ENCODE measurements at places on chromosomes 4 and X.
A peak's percentile ranks its signal among the peaks of the same experiment; 100 is the strongest.

- no peak for DNase-seq
Measured at GRCh38 chr4:89142691-89143669, 31.6 kb downstream of the TIGD2 start.

GRCh38 chr4:76750716-76751115 is 147.2 kb downstream of the SOWAHB start:
- no peak for DNase-seq

GRCh38 chrX:15853586-15854079 is 980 bp downstream of the AP1S2 start:
- no peak for DNase-seq

- DNase-seq: no peak
Measured at GRCh38 chr4:1166509-1167243, 5.7 kb downstream of the SPON2 start.

- no peak for DNase-seq
Measured at GRCh38 chrX:122622795-122623194, 561.3 kb upstream of the GRIA3 start.

GRCh38 chrX:111309083-111309482 is 38.8 kb upstream of the CAPN6 start:
- no peak for DNase-seq

DNA sequence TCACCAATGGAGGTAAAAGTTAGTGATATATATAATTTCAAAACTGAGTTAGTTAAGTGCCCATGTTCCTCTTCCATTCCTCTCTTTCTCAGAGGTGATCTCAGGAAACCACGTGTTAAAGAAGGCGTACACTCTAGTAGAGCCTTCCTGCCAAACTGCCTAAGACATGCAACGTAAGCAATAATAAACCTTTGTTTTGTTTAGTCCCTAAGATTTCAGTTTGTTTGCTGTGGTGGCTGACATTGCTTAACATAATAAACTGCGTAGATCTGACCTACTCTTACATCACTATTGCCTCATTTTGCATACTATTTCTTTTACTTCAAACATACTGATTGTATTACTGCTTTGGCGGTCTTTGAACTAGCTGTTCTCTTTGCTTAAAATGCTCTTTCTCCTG is 99.2 kb downstream of the JADE1 start:
- no peak for DNase-seq

DNA sequence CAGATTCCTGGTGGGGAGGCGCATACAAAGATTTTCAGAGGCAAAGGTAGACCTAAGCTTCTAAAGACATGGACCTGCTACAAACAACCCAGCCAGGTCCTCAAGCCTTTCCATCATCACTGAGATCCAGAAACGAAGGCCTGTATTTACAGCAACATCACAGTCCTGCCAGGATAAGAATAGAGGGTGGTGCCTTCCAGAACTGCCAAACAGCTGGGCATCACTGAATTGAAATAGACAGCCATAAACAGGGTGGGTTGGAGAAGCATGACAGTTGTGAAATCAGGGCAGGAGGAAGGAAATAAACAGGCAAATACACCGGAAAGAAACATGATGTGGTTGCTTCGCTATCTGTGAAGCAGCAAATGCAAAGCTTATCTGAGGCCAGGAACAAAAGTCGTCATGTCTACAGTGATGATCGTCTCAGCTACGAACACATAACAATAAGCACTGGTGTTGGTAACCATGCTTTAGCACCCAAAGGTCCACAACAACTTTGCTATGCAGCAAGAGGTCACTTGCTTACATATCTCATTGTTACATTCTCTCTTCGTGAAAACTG is 6.7 kb upstream of the TMEM154 start:
- DNase-seq: no peak

- DNase-seq: no peak
Measured at GRCh38 chr4:7867701-7868435, 71.8 kb downstream of the AFAP1 start.

DNA sequence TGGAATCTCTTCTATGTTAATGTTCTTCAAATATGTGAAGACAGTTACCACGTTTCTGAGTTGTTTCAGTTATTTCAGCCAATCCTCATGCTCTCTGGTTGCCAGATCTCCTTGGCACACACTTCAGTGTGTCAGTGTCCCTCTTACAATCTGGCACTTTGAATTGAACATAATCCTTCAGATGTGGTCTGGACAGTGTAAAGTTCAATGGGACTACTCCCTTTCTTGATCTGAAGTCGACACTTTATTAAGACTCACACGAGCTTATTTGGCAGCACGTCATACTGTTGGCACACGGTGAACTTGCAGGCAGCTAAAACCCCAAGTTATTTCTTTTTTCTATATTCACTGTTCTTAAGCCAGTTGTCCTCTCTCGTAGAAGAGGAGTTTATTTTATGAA is 28.2 kb downstream of the ARSJ start:
- no peak for DNase-seq

DNA sequence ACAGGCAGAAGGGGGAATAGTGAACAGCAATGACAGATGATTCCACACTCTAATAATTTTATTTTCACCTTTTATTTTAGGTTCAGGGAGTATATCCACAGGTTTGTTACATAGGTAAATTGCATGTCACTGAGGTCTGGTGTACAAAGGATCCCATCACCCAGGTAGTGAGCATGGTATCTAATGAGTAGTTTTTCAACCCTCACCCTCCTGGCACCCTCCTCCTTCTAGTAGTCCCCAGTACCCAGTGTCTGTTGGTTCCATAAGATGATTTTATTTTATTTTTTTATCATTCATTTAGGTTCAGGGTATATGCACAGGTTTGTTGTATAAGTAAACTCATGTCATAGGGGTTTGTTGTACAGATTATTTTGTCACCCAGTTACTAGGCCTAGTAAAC is 58.6 kb upstream of the UGT8 start:
- DNase-seq: no peak

GRCh38 chr4:96833831-96834230 is 993.9 kb downstream of the PDHA2 start:
- DNase-seq: no peak

GRCh38 chrX:46758956-46759644 is at the start of gene SLC9A7:
Gene SLC9A7 (minus strand): TSS chrX:46759118. CDS start chrX:46759029, 89 bp downstream.
- peak; percentile 37 for DNase-seq

GRCh38 chr4:99400831-99401230 is 34.3 kb downstream of the ADH7 start:
- no peak for DNase-seq

GRCh38 chrX:36510736-36511135 is 497.4 kb upstream of the FAM47C start:
- DNase-seq: no peak

DNA sequence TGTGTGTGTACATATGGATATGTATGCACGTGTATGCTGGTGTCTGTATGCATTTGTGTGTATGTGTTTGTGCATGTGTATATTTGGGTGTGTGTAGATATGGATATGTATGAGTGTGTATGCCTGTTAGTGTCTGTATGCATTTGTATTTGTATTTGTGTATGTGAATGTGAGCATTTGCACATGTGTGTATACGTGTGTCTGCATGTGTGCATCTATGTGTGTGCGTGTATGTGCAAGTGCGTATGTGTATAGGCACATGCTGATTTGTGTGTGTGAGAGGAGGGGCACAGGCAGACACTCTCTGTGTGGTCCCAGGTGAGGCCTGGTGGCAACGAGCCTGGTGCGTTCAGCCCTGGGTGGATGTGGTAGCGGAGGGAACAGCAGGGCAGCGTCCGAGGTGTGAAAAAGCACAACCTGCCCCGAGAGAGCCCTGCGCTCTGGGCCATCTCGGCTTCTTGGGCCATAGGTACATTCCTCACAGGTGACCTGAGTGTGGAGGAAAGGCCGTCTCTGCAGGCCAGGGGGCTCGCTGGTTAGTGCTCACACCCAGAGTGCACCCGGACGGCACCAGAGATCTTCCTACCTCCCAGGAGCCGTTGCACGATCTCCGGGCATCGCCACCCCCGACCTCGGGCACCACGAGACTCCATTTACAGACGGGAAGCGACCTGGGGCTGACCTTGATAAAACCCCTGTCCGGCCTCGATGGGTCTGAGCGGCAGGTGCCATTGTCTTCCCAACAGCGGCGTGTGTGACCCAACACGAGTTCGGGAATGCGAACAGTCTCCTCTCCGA is 45.0 kb downstream of the ASMT start:
- DNase-seq: no peak

DNA sequence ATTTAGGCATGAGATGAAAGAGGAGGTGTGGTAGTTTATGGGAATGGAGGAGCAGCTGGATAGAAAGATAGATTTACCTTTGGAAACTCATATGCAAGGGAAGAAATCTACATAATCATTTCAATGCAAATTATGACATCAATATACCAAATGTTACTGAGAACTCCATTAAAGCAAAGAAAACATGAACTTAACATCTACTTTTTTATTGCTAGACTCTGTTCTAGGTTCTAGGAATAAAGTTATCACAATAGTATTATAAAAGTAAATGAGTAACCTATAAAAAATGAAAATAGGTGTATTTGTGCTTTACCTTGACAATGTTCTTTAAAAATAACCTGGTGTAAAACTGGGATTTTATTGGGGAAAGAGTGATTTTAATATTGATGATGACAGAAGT is 221.6 kb upstream of the SLIT2 start:
- no peak for DNase-seq

GRCh38 chr4:174437324-174437723 is 85.0 kb downstream of the HPGD start:
- DNase-seq: no peak
